ENCODE measurements at places on chromosomes 3 and 15.

- DNase-seq, result no peak
These were observed 22.3 kb upstream of the CFAP161 start for GRCh38 chr15:81111510-81112470.

- DNase-seq, result no peak
These were observed 356.5 kb upstream of the IL12A start for GRCh38 chr3:159632128-159632527.

- DNase-seq, result peak; percentile 8
These were observed 39.9 kb upstream of the LRTM1 start for GRCh38 chr3:54967731-54968161.

DNA sequence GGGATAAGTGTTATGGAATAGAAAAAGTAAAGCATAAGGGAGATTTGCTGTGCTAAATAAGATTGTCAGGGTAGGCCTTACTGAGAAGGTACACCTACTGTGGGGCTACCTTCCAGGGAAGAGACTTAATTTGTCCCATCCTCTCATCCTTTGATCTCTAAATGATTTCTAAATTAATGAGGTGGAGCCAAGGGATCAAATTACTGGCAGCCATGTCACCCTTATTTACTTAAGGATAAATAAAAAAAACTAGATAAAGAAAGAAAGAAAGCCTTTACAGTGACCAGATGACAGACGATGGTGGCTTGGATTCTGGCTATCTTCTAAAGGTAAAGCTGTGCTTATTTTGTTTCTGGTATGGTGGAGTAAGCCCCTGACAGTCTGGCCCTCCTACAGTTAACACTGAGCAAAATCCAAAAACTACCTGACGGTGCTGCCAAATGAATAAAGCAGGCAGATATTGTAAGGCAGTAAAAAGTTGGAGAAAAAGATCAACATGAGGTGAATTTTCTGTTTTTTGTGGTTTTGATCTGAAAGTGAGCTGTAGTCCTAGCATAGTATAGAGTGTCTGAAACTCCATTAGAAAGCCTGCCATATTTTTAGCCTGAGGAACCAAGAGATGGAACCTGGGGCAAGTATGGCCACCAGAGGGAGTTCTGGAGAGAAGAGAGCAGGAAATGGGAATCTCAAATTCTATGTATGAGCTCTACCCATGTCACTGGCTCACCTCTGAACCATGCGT is 285.1 kb upstream of the MANF start:
- DNase-seq, result peak; percentile 4

- DNase-seq, result no peak
These were observed at the start of gene GDPGP1 for GRCh38 chr15:90234096-90234988. Gene GDPGP1 (plus strand): TSS chr15:90234209. CDS start chr15:90240909, 6,700 bp downstream.

DNA sequence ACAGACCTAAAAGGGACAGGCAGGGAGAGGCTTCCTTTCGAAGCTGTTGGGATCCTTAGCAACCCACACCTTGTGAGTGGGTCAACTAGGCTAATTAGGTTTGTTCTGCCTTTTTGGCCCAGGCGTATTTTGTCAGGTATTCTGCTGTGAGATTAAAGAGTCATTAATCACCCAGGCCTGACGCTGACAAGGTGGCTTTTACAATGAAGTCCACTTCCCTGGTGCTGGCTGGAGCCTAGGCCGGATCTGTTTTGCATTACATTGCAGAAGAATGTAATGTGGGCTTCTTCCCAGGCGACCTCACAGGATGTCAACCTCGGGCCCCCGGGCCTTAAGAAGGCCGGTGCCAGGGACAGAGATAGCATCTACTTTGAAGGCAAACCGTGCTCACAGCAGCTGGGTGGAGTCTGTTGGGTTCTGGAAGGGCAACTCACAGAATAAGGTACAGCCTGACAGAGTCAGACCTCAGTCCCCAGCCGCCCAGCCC is 76.9 kb downstream of the HES1 start:
- no peak for DNase-seq

DNA sequence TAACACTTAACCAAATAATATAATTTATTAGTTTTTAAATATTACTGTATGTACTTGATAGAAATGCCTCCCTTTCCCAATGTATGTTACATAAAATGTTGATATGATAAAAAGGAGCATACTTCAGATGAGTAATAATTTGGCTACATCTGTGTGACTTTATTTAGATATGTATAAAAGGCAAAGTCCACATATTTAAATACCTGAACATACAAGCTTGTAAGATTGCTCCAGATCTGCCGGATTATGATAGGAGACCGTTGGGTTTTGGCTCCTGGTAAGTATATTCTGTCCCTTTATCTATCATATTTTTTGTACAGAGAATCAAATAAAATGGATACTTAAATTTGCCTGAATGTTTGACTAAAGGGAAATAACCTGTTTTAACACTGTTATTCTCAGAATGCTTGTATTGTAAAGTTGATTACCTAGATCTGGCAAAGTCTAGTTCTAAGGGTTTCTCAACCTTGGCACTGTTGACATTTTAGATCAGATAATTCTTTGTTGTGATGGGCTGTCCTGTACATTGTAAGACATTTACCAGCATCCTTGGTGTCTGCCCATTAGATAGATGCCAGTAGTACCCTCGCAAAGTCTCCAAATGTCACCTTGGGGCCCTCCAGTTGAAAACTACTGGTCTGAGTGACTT is 38.5 kb downstream of the LRCH3 start:
- no peak for DNase-seq

- DNase-seq, result no peak
These were observed 349.9 kb upstream of the TGFBR2 start for GRCh38 chr3:30256474-30256873.

DNA sequence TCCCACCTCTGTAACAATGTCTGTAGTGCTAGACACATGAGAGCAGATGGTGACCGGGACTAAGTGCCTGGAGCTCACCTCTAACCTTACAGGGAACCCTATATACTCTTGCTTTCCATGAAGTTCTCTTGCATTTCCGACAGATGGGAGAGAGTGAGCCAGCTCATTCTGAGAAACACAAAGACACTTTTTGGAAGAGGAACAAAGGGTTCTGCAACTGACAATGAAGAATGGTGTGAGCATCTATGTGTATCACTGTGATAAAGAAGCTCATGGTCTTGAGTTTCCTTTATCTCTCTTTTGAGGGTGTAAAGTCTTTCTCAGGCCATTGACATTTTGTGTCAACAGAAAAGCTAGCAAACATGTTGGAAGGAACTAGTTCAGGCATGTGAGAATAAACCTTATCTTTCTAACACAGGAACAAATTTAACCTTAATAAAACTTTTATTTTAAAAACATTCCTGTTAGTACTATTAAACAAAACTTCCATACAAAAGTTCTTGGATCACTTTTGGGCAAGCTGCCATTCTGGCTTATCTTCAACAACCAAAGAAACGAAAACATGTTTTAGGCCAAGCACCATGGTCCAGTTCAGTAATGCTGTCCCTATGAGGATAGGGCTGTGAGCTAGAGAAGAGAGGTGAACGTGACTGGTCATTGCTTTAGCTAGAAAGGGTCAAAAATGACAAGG is 142.7 kb downstream of the THRB start:
- peak; percentile 26 for DNase-seq

GRCh38 chr3:21292971-21293370 is 458.0 kb downstream of the ZNF385D start:
- DNase-seq, result no peak

DNA sequence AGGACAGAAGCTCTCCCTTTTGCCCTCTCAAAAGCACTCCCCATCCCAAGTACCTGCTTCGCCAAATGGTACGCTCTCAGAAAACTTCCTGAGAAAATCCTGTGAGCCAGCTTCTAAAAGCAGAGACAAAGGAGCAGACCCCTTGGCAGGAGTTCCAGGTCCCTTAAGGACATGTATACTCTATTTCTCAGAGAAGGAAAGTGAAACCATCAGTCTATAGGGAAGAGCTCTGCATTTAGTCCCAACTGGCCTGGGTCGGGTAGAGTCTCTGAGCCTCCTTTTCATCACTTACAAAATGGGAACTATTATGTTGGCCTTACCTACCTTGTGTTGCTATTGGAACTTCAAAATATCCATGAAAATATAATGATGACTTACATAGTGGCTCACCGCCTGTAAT is 19.7 kb downstream of the DAPK2 start:
- DNase-seq, result no peak

DNA sequence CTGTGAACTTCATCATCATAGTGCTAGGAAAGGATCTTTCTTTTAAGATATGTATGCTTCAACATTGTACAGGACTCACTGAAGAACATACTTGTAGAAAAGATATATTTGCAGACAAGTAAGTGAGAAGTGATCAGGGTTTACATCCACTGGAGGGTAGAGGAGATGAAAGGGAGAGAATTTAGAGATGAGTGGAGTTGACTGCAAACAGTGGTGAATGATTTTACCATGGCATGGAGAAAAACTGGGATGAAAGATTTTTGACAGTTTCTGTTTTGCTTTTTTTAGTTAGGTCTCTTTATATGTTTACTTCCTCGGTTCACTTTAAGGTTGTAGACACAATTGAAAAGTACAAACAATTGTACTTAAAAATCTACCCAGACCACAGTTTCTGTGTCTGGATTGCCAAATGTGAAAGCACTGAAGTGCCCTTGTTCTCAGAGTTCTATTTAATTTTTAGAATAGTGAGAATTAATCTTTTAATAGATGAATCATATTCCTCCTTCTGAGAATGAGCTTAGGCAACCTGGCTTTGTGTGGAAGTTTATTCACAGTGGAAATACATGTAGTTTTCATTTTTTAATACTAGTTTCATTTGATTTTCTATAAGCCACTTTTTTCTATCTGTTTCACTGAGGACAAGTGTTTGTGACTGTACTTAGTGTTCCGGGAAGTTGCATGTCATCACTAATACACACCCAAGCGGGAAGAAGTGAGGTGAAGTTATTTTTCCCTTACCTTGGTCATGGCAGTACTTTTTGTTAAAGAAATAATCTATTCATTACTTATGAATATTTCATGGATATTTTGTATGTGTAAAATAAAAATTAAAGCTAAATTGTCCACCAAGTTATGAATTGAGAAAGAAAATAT is 1.8 kb upstream of the GPR171 start:
- DNase-seq, result no peak

- no peak for DNase-seq
These were observed 345.0 kb downstream of the ZNF385D start for GRCh38 chr3:21405671-21406667.

- peak; percentile 57 for DNase-seq
These were observed 4.3 kb upstream of the LSMEM2 start for GRCh38 chr3:50274371-50275104.

DNA sequence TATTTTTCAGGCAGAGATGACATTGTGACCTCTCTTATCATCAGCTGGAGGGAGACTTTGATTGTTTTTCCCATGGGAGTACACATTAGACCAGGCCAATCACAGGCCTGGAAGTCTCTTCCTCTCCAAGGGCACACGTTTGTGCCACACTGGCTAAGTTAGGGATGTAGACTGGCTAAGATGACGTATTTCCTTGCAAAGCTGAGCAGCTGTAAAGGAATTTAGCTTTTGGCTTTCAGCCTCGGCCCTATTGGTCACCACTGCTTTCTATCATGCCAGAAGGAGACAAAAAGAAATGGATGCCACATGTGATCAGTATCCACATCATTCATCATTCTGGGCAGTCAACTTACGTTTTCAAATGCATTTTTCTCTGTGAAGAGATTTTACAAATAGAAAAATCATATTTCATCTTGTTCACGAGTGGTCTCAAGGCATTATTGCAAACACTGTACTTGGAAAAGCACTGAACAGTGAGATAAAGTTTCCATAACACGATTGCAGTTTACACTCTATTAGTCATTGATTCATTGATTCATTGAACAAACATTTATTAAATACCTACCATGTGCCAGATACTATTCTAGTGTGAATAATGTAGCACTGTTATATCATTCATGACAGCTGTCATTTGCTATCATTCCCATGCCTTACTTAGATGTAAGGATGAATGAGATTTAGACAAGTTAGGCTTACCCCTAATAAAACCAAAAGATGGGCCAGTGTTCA is 27.0 kb upstream of the RNF7 start:
- DNase-seq, result no peak

GRCh38 chr3:57978316-57978715 is 29.9 kb upstream of the FLNB start:
- DNase-seq, result no peak

DNA sequence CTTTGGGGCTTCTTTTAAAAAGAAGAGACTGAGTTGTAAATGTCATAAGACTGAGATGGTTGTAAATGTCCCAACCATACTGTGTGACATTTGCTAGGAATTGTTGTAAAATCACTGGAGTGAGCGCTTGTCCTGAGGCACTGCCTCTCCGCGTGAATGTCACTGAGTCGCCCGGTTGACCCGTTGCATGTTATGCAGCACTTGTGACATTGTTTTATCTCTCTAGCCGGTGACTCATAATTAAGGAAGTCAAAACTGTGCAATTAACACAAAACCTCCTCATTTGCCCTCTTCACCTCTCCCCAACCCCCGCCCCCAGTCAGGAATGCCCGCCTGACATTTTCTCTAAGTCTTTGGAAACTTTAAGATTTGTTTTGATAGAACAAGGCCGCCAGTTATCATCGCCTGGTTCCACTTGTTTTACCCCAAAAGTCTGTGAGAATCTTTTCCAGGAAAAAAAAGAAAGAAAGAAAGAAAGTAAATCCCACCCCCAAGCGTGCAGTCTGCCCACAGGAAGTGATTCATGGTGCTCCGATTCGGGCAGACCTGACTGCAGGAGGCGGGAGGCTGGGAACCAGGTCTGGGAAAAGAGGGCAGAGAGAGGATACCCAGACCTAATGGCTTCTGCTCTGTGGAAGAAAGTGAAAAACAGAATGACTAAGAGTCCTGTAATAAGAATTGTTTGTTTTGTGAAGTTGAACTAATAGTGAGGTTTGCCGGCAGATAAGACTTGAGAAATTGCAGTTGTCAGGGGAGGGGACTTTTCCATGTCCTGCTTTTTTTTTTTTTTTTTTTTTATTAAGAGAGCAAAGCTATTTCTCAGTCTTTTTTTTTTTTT is 84.8 kb downstream of the SMAD3 start:
- DNase-seq, result no peak

GRCh38 chr15:99213187-99213811 is 36.1 kb downstream of the TTC23 start:
- DNase-seq, result peak; percentile 87

- no peak for DNase-seq
These were observed 249.5 kb downstream of the NAALADL2 start for GRCh38 chr3:175108613-175109151.

DNA sequence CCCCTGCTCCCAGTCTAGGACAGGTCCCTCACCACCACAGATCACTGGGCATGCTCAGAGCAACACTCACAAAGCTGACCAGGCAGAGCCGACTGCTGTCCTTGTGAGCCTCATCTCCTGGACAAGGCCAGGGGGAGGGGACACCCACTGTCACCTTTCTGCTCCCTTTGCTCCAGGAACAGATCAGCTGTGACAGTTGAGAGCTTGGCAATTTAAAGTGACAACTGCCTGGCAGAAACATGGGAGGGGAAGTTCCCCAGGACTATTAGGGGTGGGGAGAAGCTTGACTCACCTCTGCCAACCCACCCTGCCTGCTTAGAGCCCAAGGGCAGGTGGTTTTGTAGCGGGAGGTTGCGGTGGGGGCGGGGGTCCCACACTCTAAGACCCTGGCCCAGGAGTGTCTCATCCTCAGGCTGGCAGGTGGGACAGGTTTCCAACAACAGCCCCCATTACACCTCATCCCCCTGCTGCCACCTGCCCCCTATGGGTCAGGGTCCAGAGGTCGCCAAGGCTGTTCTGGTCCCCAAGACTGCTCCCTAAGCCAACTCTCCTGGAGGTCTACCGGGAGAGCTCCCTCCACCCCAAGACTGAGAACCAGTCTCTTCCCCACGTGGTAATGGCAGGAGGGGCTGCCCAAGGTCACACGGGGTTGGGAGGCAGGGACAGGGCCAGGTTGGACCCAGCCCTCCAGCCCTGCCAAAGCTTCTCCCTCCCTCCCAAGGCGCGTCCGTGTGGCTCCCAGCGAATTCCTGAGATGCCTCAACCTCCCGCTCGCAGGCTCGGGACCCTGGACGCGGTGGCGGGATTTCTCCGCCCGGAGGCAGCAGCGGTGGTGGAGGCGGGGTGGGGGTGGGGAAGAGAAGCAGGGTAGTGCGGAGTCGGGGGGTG is 80.4 kb downstream of the IQSEC1 start:
- DNase-seq, result no peak
